Hepatic stellate cell (primary cell): ENCODE measurements at places on chromosomes 12 and 14.

- peak; percentile 27 for DNase-seq
Measured at GRCh38 chr12:42725809-42726208, 136.3 kb upstream of the PRICKLE1 start.

DNA sequence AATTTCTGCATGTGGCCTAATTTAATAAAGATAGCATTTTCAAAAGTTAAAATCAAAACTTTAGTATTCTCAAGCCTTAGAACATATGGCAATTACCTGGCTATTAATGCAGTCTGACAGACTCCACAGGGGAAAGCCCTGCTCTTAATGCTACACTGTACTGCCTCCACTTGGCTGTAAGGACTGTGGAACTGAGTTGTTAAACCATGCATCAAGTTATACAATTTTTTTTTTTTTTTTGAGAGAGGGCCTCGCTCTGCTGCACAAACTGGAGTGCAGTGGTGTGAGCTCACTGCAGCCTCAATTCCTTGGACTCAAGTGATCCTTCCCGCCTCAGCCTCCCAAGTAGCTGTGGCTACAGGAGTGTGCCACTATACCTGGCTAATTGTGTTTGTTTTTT is 19.0 kb upstream of the NDUFA12 start:
- no peak for DNase-seq

DNA sequence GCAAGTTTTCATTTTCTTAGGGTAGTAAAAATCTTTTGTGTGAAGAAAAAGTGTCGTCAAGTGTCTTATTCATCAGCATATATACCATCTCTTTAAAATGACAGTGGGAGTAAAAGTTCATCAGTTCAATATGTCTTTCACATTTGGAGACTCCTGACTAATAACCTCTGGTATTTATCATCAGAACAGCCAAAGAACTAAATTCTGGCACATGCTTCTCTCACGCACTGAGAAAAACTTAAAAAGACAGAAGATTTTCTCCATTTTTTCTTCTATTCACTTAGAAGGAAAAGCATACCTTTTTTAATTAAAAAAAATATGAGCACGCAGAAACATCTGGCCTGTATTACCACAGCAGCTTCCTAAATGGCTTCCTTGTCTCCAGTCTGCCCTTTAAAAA is 265.7 kb downstream of the AKAP6 start:
- DNase-seq: peak; percentile 25

DNA sequence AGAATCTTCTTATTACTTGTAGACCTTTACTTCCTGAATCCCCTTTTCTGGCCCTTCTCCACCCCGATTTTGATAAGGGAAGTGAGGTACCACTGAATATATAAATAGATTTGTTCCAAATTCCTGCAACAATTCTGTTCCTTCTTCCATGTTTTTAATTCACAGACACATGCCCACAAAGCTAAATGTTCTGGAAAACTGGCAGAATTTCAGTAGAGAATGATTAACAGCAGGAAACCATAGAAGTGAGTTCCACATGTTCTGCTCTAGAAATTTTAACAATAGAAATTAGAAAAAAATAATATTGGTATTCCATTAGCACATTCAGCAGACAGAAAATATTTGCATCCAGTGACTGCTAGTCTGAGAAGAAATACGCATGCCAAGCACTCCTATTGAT is 139.6 kb downstream of the SLC2A13 start:
- DNase-seq: no peak

DNA sequence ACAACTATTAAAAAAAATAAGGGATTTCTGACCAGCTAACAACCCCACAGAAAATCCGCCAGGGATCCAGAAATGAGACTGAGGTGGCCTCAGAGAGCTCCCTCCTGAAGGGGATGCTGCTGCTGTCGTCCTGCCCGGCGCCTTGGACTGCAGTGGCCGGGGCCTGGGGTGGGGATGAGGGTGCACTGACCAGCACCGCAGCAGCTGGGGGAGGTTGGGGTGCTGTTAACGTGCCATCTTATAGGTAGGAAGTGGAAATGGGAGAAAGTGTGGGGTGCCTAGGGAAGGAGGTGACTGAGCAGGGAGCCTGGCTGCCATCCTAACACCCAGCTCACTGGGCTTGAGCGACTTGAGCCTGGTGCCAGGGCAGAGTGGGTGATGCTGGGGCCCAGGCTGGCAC is 32.0 kb downstream of the DDX11 start:
- no peak for DNase-seq

DNA sequence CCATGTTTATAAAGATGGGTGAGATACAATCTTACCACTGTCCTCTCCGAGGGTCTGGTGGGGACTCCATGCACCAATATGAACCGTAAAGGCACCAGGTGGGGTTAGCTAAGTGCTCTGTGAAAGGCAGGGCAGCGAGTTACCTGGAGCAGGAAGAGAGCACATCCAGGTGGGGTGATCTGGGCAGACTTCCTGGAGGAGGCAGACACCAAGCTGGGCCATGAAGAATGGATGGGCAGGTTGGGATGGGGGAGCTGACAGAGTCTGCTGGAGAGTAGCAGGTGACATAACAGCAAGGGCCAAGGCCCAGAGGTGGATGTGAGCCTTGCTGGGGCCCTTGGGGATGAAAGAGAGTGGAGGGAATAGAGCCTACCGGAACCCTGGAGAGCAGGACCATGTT is 45.9 kb downstream of the RIN3 start:
- no peak for DNase-seq

- DNase-seq: no peak
Measured at GRCh38 chr14:96119947-96120346, 80.8 kb downstream of the C14orf132 start.

DNA sequence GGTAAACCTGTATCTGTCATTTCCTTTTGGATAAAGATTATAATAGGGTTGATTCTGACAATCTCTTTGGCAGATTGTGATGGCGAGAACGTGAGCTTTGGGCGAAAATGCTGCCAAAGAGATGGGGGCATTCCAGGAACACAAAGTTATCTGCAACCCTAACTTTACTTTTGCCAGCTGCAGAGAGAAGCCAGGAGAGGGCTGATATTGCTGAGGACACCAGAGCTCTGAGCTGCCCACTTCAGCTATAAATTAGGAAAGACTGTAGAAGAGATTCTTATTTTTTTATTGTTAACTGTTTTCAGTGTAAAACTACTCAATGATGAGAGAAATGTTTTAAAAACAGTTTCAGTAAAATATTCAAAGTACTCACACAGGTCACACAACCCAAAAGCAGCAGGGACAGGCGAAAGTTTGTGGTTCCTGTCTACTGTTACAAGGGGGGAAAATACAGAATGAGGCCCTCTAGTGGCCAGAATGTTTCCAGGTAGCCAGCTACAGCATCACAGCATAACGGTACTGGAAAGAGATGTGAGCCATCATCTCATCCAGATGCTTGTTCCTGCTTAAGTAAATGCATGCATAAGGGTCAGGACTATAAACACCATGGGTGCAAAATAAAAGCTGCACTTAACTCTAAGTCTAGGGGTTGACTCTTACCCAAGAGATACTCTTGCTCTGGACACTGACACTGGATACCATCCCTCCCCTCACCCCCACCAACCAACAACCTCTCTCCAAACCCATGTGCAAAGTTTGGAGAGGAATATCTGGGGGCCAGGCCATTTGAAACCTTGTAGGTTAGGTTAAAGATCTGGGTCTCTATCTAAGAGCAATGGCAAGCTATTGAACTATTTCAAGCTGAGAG is 498.4 kb downstream of the RMST start:
- DNase-seq: no peak

- DNase-seq: peak; percentile 21
Measured at GRCh38 chr14:95784137-95784536, 70.2 kb upstream of the TCL1A start.

- DNase-seq: peak; percentile 21
Measured at GRCh38 chr12:116392061-116392460, 114.6 kb upstream of the MED13L start.

DNA sequence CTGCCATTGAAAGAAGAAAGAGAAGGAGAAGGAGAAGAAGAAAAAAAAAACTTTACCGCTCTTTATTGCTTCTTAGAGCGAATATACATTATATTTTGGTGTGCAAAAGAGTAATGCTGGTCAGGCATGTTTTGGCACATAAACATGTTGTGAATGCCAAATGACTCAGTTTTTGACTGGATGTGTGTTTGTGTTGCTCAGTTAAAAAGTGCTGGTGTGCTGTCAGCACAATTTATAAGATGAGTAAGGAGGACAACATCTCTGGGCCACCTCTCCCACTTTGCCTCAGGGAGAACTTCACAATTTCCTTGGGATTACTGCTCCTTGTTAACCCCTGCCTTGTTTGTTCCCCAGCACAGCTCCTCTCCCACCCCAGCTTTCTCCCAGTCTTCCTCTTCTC is 584.8 kb downstream of the ETNK1 start:
- no peak for DNase-seq

GRCh38 chr12:18467620-18468245 is 206.4 kb downstream of the PIK3C2G start:
- no peak for DNase-seq

DNA sequence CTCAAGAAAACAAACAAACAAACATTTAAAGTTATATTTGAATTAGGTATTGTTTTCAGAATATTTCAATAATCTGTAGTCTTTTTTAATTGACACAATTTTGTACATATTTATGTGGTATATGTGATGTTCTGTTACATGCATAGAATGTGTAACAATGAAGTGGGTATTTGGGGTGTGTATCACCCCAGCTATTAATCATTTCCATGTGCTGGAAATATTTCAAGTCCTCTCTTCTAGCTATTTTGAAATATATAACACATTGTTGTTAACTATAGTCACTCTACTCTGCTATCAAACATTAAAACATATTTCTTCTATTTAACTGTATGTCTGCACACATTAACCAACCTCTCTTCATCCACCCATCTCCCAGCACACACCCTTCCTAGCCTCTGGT is 32.0 kb upstream of the SIX1 start:
- no peak for DNase-seq

DNA sequence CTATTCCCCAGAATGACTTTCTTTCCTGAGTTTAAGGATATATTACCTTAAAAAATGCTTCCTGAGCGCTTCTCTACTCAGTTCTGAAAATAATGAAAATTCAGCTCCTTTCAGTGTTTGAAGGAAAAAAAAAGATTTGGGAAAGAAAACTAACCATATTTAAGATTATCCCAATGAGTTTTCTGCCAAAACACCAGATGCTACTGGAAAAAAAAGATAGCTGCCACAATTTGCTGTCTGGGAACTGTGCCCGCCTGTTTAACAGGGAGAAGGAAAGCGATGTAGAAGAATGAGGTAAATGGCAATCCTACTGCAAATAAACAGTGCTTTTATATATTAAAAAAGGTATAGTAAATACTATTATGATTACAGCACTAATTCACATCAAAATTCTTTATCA is 367.6 kb upstream of the PRICKLE1 start:
- DNase-seq: no peak

DNA sequence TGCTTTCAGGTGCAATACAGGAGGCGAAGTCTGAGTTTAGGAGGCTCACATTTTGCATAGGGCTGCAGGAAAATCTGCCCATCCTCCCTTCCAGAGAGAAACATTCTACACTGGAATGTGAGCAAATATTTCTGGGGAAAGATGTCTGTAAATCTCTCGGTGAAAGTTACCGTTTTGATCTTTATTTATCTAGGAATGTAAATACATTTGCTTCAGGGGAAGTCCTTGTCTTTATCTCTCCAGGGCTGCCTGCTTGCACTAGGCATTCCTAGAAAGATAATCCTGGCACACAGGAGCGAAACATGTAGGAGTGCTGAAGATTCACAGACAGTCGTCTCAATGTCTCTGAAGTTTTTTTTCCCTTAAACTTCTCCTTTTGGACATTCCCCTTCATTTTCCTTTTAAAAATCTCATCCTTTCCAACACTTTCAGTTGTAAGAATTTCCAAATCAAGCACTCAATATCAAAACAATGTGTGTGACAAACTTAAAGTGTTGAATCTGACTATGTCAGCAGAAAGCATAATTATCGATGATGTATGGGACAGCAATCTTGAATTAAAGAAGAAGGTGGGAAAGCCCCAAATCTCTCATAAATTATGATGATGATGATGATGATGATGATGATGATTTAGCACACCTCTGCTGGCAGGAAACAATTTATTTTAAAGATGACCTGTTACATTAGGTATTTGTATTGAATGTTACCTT is 113.4 kb upstream of the RESF1 start:
- DNase-seq: no peak
